Activated CD4-positive, alpha-beta memory T cell treated with anti-CD3 and anti-CD28 coated beads, Interleukin-2, amount 10 ng/mL, durations not matched to agents 7 days and 5 days (primary cell): ENCODE measurements at places on chromosomes 12 and 14. TPM values are rescaled to one million over a fixed set of nuclear protein-coding genes. Genes with fewer than 3 reads are reported as not detected.

ETFBKMT gene
- total RNA-seq, result 1.4 TPM

DNA sequence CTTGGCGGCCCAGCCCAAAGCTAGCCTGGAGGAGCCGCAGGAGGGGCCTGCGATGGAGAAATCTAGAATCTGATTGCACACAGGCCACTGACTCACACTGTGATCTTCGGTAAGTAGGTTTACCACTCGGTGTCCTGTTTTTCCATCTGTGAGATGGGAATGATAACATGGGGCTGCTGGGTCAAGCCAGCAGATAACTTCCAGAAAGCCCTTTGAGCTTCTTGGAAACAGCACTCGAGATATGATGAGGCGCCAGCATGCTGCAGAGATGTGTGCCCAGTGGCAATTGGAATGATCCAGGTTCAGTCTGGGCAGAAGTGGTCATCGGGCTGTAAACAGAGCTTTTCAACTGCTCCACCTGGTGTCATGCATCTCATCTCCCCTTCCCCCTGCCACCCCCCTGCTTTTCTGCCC is 771.3 kb upstream of the TBX3 start:
- no peak for DNase-seq

NEUROD4 gene
- total RNA-seq, result not detected

DNA sequence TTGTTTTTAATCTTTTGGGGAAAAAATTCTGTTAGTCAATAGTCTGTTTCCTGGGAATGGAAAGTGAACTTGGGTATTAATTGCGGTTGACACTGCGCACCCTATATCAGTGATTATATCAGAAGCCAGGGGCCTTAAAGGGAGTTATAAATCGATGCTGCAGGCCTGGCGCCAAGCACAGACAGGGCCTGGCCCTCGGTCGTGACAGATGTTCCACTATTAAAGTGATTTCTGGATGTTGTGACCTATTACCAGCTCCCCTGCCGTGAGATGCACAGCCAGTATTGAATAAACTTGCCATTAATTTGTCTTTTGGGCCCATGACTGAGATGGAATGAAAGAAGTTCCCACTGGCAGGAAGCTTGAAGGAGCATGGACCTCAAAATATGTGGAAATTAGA is 45.1 kb upstream of the KITLG start:
- no peak for DNase-seq

- no peak for DNase-seq
Measured at GRCh38 chr12:97601934-97602720, 139.5 kb downstream of the RMST start.

DNA sequence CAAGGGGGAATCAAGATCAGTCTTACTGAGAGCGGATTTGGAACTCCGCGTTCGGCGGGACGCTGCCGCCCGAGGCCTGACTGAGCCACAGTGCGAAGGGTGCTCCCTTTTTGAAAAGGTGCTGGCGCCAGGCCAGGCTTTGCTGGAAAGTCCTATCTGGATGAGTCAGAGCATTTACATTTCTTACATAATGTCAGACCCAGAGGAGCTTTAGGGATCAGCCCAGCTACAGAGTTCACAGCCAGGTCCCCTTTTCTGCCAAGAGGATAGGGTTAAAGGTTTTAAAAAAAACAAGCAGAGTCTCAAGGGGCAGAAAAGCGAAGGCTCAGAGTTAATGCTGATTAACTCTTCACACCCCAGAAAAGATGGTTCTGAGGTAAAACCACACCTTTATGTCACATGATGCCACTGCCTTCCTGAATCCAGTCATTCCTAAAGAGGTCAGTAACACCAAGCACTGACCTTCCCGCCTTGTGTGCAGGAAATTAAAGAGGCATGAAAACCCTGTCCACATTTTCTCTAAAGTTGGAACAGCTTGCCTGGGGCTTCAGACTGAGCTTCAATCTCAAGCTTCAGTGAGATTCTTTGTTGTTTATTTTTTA is 11.7 kb upstream of the FBXL14 start:
- peak; percentile 41 for DNase-seq

DNA sequence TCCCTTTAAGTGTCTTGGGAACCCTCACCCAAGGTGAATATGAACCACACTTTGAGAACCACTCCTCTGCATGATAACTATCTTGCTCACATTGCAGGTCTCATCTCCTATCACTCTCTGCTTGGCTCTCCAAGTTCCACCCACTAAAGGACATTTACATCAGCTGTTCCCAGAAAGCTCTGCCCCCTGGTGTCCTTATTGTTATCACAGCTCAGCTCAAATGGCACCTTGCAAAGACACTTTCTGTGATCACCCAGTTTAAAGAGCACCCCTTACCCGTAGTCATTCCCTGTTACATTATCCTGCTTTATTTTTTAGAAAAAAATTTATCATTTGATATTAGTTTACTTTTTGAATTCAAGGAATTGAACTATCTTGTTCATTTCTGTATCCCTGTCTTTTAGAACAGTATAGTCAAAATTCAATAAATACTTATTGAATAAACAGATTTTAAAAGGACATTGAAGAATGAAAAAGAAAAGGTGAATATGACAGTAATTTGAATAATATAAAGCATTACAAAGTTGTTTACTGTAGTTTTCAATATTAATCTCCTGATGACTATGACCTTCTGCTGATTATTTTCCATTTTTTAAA is 20.5 kb upstream of the GUCY2C start:
- DNase-seq, result peak; percentile 55

DNA sequence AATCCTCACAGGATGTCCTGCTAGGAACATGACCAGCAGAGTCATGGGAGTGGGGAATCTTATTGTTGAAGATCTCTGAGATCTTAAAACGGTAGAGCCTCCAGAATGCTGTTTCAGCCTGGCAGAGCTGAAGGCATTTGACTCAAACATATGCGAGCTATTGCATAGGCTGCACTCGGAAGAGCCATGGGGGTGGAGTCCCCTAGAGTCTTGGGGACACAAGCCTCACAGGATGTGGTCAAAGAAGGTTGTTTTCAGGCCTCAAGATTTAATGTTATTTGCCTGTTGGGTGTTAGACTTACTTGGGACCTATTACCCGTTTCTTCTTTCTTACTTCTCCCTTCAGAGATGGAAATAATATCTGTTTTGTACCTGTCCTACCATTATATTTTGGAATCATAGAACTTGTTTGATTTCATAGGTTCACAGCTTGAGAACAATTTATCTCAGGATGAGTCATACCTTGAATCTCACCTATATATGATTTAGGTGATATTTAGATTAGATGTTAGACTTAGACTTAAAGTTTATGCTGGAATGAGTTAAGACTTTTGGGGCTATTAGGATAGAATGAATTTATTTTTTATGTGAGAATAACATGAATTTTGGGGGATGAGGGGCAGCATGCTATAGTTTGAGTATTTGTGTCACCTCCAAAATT is 172.2 kb upstream of the ATP2B1 start:
- DNase-seq, result peak; percentile 70

- DNase-seq, result no peak
Measured at GRCh38 chr12:127717278-127717677, 549.7 kb upstream of the TMEM132C start.

DNA sequence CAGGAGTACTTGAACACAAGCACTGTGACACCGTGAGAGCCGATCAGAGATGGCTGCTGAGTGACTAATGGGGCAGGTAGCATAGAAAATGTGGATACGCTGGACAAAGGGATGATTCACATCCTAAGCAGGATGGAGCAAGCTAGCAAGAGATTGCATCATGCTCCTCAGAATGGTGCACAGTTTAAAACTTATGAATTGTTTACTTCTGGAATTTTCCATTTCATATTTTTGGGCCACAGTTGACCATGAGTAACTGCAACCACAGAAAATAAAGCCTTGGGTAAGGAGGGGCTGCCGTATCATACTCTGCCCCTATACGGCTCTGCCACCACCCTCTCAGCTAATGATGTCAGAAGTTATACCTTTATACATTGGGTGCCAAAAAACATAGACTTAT is 23.3 kb upstream of the MARK3 start:
- DNase-seq, result no peak

SPIC gene
- total RNA-seq, result not detected
